ENCODE measurements at places on chromosomes 6 and 20.

DNA sequence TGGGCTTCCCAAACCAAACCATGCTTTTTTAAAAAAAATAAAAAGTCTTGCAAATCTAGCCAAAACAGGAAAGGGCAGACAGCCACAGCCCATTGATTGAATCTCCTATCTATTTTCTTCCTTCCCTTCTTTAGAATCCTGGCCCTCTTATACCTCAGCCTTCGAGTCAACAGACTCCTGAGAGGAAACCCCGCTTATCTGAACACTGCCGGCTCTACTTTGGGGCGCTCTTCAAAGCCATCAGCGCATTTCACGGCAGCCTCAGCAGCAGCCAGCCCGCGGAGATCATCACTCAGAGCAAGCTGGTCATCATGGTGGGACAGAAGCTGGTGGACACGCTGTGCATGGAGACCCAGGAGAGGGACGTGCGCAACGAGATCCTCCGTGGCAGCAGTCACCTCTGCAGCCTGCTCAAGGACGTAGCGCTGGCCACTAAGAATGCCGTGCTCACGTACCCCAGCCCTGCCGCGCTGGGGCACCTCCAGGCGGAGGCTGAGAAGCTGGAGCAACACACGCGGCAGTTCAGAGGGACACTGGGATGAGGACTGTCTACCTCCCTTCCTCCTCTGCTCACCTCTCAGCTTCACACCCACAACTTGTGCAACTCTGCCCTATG, 10.1 kb upstream of the RTF2 start:
- DNase-seq, result no peak

- no peak for DNase-seq
Measured at GRCh38 chr6:5093231-5094015, 8.3 kb downstream of the PPP1R3G start.

DNA sequence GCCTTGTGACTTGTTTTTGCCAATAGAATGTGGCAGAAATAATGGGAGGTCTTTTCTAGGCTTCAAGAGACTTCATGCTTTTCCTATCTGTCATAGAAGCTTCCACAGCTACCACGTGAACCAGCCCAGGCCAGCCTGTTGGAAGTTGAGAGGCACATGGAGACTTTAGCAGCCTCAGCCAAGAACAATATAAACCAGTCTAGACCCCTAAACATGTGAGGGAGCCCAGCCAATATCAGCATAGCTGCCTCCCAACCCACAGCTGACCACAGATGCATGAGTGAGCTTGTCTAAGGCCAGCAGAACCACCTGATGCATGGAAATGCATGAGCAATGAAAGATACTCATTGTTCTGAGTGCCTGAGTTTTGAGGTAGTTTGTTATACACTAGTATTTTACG, 540.7 kb upstream of the BTBD3 start:
- no peak for DNase-seq

DNA sequence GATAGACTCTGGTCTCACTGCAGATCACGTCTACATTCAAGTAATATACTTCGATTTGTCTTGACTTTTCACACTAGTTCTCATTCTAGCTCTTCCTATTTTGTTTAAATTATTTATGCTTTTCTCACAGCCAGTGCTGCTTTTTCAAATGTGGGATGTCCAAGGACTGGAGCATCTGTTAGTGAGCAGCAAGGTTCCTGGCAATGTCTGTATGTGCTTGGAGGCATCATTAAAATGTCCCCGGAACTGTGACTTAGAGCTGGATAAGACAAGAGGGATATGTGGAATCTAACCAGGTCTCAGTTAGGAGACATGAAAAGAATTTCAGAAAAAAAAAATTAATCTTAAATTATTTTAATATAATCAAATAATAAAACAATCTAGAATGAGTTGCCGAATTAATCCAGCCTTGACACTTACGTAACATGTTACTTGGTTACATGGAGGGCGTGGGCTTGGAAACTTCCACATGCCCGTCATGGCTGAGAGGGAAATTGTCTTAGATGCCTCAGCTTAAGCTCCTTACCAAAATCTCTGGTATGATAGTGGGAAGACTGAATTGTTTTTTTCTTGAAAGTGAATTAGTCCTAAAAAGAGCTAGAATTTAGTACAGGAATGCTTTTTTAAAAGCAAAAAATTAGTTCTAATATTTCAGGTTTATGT, 21.4 kb upstream of the CARMIL1 start:
- DNase-seq, result no peak

DNA sequence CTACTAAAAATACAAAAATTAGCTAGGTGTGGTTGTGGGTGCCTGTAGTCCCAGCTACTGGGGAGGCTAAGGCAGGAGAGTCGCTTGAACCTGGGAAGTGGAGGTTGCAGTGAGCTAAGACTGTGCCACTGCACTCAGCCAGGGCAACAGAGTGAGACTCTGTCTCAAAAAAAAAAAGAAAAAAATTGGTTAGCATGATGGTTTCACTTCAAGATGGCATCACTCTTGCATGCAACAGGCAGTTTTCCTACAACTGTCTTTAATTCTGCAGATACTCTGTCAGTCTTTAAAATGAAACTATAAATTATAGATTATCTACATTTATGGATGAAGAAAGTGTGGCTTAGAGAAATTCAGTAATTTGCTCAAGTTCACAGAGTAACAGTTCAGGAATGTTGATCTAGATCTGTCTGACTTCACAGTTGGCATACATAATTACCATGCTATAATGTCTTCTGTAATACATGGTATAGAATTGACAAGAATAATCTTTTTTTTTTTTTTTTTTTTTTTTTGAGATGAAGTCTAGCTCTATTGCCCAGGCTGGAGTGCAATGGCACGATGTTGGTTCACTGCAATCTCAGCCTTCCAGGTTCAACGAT, 27.0 kb downstream of the ITCH start:
- DNase-seq, result no peak

- no peak for DNase-seq
Measured at GRCh38 chr6:27452496-27452897, 20.4 kb downstream of the ZNF184 start.

DNA sequence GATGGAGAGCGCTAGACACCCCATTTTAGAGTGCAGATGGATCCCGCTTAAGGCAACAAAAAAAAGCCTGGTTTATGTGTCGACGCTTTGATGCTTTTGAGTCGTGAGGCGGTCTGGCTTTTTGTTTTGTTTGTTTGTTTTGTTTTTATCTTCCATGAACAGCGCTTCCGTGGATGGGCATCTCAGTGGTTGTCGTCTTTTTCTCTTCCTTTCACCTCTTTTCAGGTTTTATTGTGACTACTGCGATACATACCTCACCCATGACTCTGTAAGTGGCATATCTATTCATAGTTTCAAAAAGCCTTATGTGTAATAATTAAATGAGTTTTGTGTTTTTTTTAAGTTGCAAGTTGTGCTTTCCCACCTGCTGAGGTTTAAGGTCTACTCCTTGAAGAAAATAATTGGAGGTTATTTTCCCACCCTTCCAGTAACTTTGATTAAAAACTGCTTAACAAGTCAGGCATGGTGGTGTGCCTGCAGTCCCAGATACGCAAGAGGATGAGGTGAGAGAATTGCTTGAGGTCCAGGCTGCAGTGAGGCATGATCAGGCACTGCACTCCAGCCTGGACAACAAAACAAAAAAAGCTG, 476 bp downstream of the SNRPC start:
- no peak for DNase-seq

GRCh38 chr20:58017970-58018530, 210.4 kb downstream of the ANKRD60 start:
- DNase-seq, result no peak

DNA sequence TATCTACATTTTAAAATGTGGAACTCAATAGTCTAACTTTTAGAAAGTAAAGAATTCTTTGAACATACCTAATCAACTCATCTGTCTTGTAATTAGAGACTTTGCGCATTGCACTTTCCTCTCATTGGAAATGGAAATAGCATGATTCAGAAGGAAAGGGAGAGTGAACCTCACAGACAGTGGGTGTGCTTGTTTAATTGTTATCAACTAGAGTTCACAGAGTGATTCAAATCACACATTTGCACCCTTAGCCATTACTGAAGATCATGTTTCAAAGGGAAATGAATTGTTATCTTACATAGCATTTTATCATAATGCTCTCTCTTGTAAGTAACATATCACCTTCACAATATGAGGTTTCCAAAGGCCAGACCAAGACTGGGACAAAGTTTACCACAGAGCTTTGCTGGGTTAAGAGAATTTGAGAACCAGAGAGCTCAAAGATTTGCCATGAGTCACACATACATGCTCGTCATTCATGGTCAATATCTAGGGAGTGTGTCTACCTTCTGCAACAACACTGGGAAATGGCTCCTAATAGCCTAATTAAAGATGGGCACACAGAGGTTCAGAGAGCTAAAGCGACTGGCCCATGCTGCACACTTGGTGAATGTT, 21.5 kb downstream of the GSTA3 start:
- DNase-seq, result no peak

DNA sequence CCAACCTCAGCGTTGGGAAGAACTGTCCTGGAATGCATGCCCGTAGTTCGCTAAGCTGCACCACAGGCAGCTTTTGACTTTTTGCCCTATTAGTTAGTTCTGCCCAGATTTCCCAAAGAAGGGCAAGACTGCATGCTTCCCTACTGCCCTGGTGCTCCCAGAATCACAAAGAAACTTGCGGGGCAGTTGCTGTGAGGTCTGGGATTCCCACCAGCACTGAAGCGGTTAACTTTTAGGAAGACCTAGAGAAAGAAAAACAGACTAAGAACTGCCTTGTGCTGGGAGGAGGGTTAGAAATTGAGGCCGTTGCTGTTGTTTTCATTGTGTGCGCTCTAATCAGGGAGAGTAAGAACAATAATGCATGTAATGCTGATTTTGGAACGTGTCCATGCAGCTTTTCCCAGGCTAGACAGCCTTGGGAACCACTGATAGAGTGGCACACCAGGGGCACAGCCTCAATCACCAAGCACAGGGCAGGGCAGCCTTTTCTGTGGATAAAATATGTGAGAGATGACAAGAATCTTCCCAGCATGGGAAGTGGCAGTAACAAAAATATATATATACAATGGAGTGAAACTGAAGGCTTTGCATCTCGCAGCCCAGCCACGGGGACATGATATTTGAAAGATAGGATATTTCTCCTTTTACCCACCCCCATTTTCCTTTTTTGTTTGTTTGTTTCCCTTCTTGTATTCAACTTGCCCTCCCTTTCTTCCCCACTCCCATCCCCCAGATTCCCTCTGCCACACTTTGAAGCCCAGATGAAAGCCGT, 137.7 kb upstream of the HEY2 start:
- DNase-seq, result no peak

GRCh38 chr6:92945799-92946198, 473.6 kb downstream of the EPHA7 start:
- DNase-seq, result no peak

DNA sequence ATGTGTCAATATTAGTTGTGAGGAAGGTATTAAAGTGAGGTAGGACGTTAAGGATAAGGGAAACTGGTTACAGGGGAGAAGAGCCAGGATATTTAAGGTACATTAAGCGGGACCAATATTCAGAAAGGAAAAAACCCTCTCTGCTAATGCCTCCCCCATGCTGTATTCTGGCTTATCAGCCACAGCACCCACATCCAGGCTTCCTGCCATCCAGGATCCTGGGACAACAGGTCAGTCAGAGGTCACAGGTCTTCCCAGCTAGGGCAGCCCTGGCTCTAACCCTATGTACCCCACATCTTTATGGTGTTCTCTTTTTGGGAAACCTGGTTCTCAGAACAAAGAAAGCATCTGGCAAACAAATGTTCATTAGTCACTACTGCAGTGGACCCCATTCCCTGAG, 5.3 kb downstream of the DDRGK1 start:
- DNase-seq, result no peak

DNA sequence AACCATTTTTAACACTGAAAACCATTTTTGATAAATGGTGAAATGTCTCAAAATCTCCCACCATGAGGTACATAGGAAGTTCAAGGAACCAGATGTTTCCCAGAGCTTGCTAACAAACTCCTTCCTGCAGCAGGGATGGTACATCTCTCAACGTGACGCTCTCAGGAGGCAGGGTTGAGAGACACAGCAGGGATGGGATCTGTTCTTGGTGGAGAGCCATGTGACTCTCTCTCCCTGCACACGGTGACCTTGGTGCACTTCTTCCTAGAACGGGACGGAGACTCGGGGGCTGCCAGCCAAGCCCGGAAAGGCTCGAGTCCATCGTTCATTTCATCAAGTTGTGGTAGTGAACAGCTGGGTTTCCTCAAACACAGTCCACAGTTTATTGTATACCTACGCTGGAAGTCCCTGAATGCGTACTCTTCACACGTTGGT, 94.2 kb downstream of the FAM50B start:
- no peak for DNase-seq

- no peak for DNase-seq
Measured at GRCh38 chr6:39170389-39170788, 55.4 kb upstream of the SAYSD1 start.

GRCh38 chr6:117592983-117593759, 9.1 kb downstream of the GOPC start:
- DNase-seq, result no peak

DNA sequence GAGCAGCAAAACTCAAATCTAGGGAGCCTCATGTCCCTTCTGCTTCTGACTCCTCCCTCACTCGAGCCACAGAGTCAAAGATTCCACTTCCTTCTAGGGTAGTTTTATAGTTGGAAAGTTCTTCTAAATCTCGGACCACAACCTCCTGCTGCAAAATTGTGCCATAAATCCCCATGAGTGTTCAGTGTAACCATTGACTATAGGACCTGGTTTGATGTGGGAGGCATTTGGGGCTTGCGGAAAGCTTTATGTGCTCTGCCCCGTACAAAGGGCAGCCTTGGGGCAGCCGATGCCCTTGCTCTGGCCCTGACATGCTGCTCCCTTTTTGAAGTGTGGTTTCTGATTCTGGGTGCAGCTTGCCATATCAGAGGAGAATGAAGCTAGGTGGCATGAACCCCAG, 43.6 kb upstream of the IER3 start:
- DNase-seq, result no peak

Measured in stimulated activated CD4-positive, alpha-beta T cell treated with anti-CD3 and anti-CD28 coated beads, Interleukin-12 subunit alpha, Interleukin-12 subunit beta, amount 100 ng/mL, for 4 hours (primary cell).